ENCODE measurements at places on chromosomes 6 and 20. TPM values are rescaled to one million over a fixed set of nuclear protein-coding genes. Genes with fewer than 3 reads are reported as not detected.
A peak's percentile ranks its signal among the peaks of the same experiment; 100 is the strongest.

DNA sequence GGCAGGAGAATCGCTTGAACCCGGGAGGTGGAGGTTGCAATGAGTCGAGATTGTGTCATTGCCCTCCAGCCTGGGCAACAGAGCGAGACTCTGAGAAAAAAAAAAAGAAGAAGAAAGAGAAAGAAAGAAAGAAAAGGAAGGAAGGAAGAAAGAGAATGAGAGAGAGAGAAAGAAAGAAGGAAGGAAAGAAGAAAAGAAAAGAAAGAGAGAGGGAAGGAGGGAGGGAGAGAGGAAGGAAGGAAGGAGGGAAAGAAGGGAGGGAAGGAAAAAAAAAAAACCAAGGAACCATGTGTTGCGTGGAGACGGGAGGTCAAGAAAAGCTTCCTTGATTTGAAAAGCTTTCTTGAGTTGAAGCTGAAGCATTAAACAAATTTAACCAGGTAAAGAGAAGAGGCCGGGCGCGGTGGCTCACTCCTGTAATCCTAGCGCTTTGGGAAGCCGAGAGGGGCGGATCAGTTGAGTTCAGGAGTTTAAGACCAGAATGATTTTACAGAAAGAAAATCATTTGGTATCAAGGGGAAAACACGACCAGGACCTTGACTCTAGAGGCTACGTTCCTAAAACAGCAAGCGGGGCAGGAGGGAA, 90.5 kb upstream of the PRSS16 start:
- DNase-seq, result no peak

Gene MEP1A
- 3.6 TPM for total RNA-seq

- DNase-seq, result no peak
These were observed 16.1 kb upstream of the CCN6 start for GRCh38 chr6:112037783-112038216.

GRCh38 chr6:24069526-24069925, 56.5 kb upstream of the NRSN1 start:
- DNase-seq, result no peak

DNA sequence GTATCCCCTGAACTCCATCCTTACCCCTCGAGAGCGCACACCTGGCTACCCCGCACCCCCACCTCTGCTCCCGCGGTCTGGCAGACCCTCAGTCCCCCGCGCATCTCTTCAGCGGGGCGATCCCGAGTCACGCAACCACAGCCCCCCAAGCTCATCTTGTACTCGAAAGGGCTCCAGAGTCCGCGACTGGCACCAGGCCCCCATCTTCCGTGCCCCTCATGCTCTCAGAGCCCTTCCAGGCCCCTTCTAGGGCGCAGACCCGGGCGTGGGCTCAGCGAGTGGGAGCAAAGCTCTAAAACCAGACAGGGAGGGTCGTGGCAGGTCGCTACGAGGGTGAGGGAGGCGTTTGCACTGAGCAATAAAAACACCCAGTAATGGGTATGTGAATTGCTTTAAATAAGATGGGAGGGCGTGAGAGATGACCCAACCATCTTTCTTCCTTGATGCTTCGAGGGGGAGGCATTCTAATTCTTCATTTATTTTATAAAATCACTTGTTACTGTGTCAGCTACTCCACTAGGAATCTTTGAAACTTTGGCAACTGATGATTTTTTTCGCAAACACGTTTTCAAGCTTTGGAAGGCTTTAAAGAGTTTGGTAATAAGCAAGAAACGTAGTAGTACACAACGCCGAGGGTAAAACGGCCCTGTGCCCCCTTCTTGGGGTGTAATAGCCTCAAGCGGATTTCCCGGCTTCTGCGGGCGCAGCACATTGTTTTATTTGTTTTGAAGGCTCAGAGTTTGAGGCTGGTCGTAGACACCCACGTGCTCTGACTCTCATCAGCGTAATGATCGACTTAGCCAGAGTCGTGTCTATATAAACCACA, 42.6 kb upstream of the SUPT3H start:
- no peak for DNase-seq

GRCh38 chr20:19882446-19882845, 124.4 kb downstream of the RIN2 start:
- no peak for DNase-seq

Gene ERMARD
- 18.6 TPM for total RNA-seq

- peak; percentile 69 for DNase-seq
These were observed 173.4 kb downstream of the MRPL14 start for GRCh38 chr6:43953794-43954310.

All from type B pancreatic cell (in vitro differentiated cells).